ENCODE measurements at places on chromosomes 6 and 20.

DNA sequence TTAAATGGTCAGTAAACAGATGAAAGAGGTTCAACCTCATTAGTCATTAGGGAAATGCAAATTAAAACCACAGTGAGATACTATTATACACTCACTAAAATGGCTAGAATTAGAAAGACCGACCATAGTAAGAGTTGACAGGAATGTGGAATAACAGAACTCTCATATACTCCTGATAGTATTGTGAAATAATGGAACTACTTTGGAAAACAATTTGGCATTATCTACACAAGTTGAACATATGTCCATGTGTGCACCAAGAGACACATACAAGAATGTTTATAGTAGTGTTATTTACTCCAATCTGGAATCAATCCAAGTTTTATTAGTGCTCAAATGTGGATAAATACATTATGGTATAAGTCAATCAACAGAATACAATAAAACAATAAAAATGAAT lies 59.6 kb downstream of the AK9 start:
- no peak for DNase-seq

DNA sequence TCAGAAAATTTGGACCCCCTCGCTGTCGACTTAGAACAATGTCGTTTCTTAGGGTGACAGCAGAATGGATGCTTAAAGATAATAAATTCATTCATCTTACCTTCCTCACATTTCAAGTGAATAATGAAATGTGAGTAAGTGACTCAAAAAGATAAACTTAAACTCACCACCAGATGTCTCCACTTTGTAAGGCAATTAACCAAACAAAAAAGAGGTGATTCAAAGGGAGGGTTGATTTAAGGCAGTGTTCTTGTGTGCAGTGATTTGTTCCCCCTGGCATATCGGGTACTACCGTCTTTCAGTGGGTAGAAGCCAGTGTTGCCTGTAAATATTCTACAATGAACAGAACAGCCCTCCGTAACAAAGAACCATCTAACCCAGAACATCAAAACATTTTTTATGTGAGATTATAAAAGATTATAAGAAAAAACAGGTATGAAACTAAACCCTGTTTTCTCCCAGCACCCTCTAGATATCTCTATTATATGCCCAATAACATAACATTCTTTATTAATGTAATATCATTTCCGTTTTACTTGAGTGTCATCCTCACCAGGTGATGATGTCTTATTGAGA lies 589.7 kb downstream of the CBLN4 start:
- no peak for DNase-seq

- no peak for DNase-seq
Observed at GRCh38 chr6:52568320-52568719, 8.5 kb downstream of the TRAM2 start.

- no peak for DNase-seq
Observed at GRCh38 chr20:4844325-4844724, 122.6 kb downstream of the PRND start.

DNA sequence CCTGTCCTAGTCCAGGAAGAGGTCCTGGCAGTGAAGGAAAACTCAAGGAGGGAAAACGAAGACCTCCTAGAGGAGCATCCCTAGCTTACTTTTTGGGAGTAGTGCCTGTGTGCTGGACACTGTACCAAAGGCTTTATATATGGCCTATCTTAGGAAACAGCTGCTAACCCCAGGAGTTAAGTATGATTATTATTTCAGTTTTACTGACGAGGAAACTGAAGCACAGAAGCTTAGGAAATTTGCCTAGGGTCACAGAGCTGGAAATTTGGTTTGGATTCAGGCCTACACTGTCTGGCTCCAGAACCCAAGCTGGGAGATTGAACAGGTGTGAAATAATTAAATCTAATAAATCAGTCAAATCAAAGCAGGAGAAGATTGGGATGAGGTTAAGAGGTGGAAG lies 78.0 kb downstream of the SLX4IP start:
- DNase-seq: no peak

GRCh38 chr20:420721-421574 lies 12.8 kb downstream of the RBCK1 start:
- no peak for DNase-seq

- DNase-seq: no peak
Observed at GRCh38 chr6:165615636-165616035, 47.4 kb downstream of the PDE10A start.

DNA sequence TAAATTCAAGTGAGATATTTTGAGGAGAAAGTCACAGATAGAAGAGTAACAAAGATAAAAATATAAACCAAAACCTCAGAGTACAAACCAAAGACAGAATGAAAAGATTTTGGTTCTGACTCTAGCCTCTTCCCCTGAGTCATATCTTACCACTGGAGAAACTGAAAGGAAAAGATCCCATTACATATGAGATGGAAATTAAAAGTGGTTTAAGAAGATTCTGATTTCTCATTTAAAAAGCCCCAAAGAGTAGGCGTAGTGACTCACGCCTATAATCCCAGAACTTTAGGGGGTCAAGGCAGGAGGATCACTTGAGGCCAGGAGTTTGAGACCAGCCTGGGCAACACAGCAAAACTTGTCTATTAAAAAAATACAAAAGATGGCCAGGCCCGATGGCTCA lies 30.6 kb downstream of the SPINT4 start:
- no peak for DNase-seq

DNA sequence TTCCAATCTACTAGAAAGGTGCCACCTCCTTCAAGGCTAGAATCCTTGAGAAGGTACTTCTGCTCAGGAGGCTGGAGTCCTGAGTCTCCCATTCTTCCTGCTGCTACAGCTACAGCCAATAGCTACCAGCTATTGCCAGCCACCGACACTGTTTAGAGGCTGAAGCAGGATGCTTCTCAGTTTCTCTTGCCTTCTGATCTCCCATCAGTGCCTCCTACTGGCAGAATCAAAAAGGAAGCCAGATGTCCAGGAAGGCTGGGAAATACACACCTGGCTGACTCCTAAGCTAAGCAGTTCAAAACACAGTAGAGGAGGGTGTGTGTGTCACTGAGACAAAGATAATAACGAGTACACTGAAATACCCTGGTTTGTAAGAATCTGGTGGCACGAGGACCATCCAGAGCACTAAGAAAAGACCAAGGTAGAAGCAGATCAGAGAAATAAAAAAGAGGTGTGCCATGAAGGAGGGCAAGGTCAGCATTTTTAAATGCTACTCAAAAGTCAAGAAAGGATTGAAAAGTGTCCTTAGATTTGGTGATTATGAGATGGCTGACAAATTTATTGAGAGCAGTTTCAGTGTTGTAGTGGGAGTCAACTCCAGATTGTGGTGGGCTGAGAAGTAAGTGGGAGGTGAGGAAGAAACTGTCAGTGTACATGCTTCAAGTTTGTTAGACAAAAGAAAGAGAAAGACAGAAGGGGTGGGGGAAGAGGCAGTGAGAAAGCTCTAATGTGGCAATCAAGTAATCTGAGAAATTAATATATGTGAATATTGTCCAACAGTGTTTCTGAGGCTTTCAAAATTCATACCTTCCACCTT lies 2.3 kb upstream of the HLA-DMA start:
- DNase-seq: no peak

DNA sequence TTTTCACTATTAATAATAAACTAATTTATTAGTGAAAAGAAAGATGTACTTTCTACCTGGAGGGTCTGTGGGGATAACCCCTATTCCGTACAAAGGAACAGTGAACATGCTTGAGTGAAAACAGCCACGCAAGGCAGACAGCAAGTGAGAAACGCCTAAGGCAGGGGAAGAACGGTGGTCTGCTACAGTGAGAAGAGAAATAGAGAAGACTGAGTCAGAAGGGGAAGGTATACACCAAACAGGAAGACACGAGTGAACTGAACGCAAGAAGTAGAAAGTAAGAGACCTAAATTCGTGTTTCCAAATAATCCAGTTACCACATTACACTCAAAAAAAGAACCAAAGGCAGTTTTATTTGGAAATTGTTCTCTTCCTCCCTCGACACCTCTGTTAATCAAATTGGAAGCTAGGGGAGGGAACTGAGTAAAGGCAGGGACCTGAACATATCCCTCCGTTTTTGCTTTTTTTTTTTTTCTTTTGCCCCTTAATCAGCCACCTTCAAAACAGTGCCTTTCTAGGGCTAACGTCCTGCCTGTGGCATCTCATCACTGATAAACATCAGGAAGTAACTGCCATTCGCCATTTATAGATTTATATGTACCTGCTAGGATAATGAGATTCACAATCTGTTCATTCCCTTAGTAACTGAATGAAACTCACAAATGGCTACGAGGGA lies 48.9 kb downstream of the ATXN1 start:
- DNase-seq: peak; percentile 34
